ENCODE measurements at places on chromosomes 16 and 17.

- DNase-seq, result no peak
These were observed 29.9 kb downstream of the BAIAP2 start for GRCh38 chr17:81064678-81065475.

GRCh38 chr16:4409081-4409932, 7.1 kb downstream of the CORO7 start:
- no peak for DNase-seq

DNA sequence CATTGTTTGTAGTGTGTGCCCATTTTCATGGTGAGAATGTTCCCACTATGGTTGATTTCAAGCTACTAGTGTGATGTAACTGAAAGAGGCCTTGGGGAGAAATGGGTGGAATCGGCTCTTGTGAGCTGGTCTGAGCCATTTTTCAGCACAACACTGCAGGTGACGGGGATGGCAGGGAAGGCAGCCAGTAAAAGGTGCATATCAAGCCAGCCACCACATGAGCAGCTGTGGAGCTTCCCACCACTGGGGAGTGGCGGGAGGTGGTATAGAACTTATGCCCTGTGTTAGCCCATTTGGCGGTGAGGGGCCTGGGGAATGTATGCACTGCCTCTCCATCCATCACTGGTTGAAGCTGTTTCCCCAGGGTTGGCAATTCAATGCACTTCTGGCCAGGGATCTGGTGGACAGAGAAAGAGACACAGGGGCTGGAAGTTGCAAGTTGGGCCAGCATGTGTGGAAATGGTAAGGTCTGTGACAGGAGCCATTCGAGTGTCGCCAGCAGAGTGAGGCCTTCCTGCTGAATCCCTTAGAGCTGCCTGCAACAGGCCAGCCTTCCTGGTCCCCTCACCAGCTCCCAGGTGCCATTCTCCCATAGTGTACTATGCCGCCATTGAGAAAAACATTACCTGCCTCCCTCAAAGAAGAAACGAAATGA, 31.7 kb upstream of the BRD7 start:
- DNase-seq, result no peak

GRCh38 chr17:8117980-8118768, at the start of gene ALOXE3:
Gene ALOXE3 (minus strand): TSS chr17:8118514. CDS start chr17:8117990, 524 bp downstream.
- no peak for DNase-seq

DNA sequence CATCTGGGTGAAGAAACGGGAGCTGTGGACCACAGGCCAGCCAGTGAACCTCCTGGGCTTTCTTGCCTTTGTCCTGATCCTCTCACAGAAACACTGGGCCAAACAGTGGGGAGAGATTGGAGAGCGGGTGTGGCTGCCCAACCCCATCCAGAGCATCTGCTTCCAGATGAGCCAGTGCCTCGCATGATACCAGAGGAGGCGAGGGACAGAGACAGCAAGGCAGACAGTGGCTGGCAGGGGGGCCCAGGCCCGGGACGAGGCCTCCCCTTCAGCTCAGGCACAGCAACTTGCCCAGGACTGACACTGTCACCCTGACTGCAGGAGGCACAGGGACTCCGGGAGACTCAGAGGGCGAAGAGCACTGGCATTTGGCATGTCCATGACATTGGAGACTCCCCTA, 12.0 kb downstream of the ARHGEF15 start:
- DNase-seq, result no peak

GRCh38 chr16:53085931-53086421, 31.2 kb downstream of the CHD9 start:
- no peak for DNase-seq

- DNase-seq, result no peak
These were observed 10.6 kb downstream of the ZSCAN10 start for GRCh38 chr16:3088450-3088849.

GRCh38 chr17:73646409-73647300, 2.4 kb upstream of the SDK2 start:
- DNase-seq, result no peak

GRCh38 chr17:7922269-7922844, 6.3 kb upstream of the RNF227 start:
- DNase-seq, result no peak

DNA sequence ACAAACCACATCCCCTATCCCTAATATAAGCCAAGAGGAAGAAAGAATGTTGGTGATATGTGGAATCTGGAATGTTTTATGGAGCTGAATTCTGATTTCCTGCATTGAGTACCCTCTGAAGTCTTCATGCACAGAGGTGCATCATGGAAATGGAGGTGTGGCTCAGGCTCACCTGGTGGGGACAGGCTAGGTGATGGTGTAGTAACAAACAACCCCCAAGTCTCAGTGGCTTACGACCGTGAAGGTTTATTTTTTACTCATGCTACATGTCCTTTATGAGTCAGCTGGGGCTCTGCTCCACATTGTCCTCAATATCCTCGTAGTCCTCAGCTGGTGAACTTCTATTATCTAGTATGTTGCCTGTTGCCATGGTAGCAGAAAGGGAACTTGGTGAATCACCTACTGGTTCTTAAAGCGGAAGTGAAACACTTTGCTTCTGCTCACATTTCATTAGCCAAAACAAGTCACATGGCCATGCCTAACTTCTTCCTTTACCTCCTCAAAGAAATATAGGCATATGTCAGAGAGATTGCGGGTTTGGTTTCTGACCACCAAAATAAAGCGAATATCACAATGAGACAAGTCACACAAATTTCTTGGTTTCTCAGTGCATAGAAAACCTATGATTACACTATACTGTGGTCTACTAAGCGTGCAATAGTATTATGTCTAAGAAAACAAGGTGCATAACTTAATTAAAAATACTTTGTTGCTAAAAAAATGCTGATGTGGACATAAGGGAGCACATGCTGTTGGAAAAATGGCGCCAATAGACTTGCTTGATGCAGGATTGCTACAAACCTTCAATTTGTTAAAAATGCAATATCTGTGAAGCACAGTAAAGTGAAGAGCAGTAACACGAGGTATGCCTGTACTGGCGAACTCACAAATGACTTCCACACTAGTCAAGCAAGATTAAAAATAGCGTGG, at the start of gene PMFBP1:
PMFBP1 (minus strand) TSS at position 51 of the 930 bp plus-strand sequence. CDS start 947 bp downstream, outside the sequence.
- DNase-seq, result no peak

DNA sequence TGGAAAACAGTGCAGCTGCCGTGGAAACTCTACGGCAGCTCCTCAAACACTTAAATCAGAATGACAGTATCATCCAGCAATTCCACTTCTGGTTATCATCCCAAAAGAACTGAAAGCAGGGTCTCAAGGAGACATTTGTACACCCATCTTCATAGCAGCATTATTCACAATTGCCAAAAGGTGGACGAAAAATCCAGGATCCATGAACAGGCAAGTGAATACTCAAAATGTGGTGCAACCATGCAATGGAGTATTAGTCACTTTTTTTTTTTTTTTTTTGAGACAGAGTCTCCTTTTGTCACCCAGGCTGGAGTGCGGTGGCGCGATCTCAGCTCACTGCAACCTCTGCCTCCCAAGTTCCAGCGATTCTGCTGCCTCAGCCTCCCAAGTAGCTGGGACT, 10.6 kb upstream of the AATK start:
- DNase-seq, result no peak

DNA sequence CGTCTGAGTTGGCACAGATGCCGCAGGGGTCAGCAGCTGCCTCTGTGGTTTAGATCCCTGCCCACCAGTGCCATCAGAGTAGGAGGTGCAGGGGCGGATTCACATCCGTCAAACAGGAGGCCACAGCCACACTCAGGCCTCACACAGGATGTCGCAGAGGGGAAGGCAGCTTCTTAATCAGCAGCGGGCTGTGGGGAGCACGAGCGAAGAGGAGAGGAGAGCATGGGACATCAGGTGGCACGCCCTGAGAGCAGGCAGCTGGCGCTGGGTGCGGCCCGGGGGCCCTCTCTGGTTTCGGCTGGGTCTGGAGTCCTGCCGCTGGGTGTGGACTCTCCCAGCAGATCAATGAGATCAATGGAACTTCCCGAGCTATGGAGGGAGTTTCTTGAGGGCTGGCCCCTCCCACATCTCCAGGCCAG, 9.6 kb downstream of the LLGL2 start:
- peak; percentile 56 for DNase-seq

GRCh38 chr16:53501216-53501859, 1.7 kb downstream of the AKTIP start:
- DNase-seq, result no peak

DNA sequence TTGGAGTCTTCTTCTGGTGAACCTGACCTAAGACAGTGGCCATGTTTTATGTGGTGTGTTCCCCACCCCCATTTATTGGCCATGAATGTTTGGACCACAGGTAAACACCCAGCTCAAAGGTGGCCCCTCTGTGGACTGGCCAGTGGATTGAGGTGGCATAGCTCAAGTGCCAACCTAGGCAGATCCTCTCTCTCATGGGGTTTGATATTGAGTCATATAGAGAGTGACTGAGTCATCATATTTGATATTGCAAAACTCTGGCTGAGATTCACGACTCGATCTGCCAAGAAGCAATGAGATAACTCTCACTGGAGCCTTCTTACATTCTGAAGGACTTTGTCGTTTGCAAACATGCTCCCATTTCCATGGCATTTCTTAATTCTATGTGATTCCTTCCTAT, 10.5 kb upstream of the TEKT3 start:
- DNase-seq, result no peak

DNA sequence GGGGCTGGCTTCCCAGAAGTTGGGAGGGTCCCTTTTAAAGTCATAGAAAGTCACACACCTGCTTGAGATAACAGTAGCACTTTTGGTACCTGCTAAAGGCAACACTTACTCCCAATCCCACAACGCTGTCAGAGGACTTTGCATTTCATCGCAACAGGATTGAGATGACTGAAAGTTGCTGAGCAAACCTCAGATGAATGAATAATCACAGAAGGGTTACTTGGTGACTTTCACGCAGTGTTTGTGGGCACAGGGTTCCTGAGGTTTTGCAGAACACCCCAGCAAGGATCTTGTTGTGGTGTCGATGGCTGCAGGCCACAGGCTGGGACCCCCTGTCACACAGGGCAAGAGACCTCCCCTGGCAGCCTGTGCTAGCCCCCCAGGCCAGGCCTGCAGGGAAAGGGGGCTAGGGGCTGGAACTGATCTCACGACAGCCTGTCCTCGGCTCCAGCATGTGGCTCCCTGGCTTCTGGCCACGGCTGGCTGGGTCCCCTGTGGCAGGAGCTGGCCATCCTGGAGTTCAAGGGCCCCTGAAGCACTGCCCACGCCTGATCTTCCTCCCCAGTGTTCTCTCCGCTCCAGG, 79.4 kb upstream of the CBX4 start:
- DNase-seq, result no peak

DNA sequence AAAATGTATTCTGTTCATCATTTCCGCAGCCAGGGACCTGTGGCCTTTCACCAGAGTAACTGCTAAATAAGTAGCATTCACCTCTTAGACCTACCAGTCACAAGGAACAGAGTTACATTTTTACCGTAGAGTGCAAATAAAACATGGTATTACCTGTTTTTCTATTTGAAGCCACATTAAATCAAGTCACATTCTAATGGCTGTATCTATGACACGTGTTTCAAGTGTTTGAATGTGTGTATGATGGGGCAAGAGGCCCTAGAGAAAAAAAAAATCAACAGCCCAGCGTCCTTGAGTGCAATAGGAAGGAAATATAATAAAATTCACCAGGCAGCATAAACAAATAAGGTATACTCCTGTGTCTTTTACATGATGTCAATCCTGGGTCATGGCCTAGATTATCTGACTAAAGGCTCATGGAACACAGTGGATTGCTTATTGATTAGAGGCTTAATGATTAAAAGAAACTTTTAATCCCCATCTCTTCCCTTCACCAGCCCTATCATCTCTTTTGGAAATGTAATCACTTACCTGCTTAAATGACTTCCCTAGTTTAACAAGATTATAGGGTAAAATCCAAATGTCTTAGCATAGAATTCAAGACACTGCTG, 168.7 kb upstream of the CDH5 start:
- no peak for DNase-seq

GRCh38 chr17:1379208-1379929, 20.7 kb downstream of the YWHAE start:
- DNase-seq, result no peak

DNA sequence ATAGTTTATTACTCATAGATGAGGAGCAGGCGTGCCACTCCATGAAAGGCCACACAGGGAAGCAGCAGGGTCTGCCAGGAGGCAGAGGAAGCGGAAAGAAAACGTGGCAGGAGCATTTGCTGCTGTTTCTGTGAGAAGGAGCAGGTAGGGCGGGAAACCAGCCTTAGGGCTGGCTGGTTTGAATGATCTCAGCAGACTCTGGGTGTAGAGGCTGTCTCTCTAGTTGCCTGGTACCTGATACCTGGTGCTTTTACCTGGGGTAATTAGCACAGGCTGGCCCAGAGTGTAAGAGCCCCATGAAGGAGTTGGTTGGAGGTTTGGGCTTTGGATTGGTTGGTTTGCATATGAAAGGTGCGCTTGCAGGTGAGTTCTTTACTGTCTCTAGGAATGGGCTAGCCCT, 205.0 kb upstream of the CACNG3 start:
- DNase-seq, result no peak

DNA sequence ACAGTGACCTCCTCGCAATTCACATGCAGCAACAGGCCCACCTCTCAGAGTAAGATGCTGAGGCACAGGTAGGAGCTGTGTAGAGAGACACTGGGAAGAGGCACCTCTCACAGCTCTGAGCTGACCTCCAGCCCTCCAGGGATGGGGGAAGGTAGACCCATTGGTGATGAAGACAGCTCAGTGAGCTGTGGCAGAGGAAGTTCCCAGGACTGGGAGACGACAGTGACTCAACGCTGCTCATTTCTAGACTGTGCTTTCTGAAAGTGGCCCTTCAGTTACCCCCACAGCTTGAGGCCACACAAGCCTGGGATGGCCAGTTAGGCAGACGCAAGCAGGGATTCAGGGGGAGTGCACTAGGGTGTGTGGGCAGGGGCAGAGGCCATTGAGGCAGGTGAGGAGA, 2073.2 kb downstream of the TP53TG3F start:
- no peak for DNase-seq

DNA sequence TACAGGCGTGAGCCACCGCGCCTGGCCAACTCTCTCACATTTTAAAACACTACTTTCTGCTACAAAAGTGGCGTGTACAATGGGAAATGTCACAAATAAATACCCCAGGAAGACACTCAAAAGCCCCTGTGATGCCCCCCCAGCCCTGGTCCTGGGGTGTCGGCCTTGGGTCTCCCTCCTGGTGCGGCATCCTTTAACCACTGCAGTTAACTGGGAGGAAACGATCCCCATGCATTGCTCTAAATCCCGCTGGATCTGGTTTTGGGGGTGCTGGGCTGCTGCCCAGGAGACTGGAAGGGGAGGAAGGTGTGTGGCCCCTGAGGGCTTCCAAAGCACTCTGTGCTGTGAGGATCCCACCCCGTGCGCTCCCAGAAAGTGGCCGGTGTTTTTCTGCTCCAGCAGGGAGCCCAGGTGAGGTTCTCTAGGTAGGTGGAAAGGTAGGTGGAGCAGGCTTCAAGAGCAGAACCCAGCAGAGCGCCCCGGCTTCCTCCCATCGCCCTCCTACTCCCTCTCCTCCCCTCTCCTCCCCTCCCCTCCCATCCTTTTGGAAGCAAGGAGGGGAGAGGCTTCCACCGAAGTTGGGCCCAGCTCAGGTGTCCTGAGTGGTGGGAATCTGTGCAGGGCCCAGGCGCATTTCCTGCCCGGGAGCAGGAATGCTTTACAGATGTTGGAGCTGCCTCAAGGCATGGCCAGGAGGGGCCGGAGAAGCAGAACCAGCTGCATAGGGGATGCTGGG, 363.3 kb downstream of the SEC14L1 start:
- DNase-seq, result no peak

- no peak for DNase-seq
These were observed 109.2 kb upstream of the NACA2 start for GRCh38 chr17:61700252-61700651.

GRCh38 chr17:15185625-15185991, 79.5 kb downstream of the PMP22 start:
- no peak for DNase-seq

- DNase-seq, result no peak
These were observed 532.9 kb downstream of the MAF start for GRCh38 chr16:79067600-79067999.

- DNase-seq, result no peak
These were observed 2.5 kb downstream of the NCOR1 start for GRCh38 chr17:16212793-16213192.
